ENCODE measurements at places on chromosomes 7 and 10. TPM values are rescaled to one million over a fixed set of nuclear protein-coding genes. Genes with fewer than 3 reads are reported as not detected.

- DNase-seq = no peak
These were observed 573.3 kb downstream of the GALNT17 start for GRCh38 chr7:71705217-71705616.

DNA sequence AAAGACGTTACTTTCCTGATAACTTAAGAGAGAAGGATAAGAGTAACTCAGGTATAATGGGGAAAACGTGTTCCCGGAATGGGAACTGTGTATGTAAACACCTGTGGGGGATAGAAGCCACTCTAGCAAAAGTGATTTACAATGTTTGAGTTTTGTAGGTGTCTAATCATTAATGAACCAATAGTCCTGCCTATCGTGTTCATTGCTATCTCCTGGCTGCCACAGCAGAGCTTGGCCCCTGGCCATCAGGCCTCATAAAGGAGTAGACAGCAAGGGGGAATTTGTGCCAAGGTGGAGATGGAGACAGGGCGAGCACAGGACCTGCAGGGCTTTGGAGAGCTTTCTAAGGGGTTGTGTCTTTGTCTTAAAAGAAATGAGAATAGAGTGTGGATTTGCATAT, 102.1 kb downstream of the GAD2 start:
- no peak overlapping the region for H3K4me3 ChIP-seq
- H3K4me1 ChIP-seq = no peaks in the 10 kb centered on the region
- H3K36me3 ChIP-seq = no peaks in the 10 kb centered on the region
- DNase-seq = no peak

- no peak overlapping the region for H3K4me3 ChIP-seq
- H3K27ac ChIP-seq = no peak overlapping the region
- no peaks in the 10 kb centered on the region for H3K4me1 ChIP-seq
- DNase-seq = no peak
These were observed 8.4 kb downstream of the GOLGA7B start for GRCh38 chr10:97858001-97858439.

DNA sequence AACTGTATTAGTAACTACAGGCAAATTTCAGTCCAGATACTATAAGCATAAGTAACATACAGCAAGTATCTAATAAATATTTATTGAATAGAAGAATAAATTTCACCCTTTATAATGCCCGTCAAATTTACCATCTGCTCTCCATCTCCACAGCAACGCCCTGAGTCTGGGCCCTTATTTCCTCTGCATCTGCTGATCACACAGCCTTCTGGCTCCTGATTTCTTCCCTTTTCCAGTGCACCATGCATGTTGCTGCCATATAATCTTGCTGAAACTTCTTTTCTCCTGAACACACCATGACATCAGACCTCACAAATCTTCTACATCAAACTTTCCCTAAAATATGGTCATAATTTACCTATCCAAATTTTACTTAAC, 15.4 kb downstream of the HYCC1 start:
- H3K4me3 ChIP-seq = no peak overlapping the region
- H3K27ac ChIP-seq = no peak overlapping the region
- peaks cover 41% of the 10 kb centered on the region for H3K4me1 ChIP-seq
- no peaks in the 10 kb centered on the region for H3K36me3 ChIP-seq

GRCh38 chr7:103605640-103606039, 159.6 kb upstream of the SLC26A5 start:
- H3K4me3 ChIP-seq = no peak overlapping the region
- no peaks in the 10 kb centered on the region for H3K36me3 ChIP-seq
- H3K27ac ChIP-seq = no peak overlapping the region
- H3K27me3 ChIP-seq = peaks cover 5% of the 10 kb centered on the region
- DNase-seq = no peak

- no peaks in the 10 kb centered on the region for H3K27me3 ChIP-seq
- H3K4me1 ChIP-seq = no peaks in the 10 kb centered on the region
- no peak overlapping the region for H3K27ac ChIP-seq
- H3K4me3 ChIP-seq = no peak overlapping the region
- no peak for DNase-seq
- H3K36me3 ChIP-seq = no peaks in the 10 kb centered on the region
These were observed 111.6 kb downstream of the PHTF2 start for GRCh38 chr7:77910124-77910523.

GRCh38 chr7:95470452-95470851, 15.3 kb upstream of the ASB4 start:
- H3K27me3 ChIP-seq = no peaks in the 10 kb centered on the region
- H3K36me3 ChIP-seq = no peaks in the 10 kb centered on the region
- no peak for DNase-seq
- peak overlapping the region; percentile 54 for H3K27ac ChIP-seq

GRCh38 chr10:6283655-6284054, 80.9 kb downstream of the PFKFB3 start:
- no peaks in the 10 kb centered on the region for H3K4me1 ChIP-seq
- no peak overlapping the region for H3K4me3 ChIP-seq
- no peak for DNase-seq
- no peak overlapping the region for H3K27ac ChIP-seq
- H3K36me3 ChIP-seq = no peaks in the 10 kb centered on the region

GRCh38 chr7:140619176-140619575, 21.4 kb downstream of the DENND2A start:
- H3K27me3 ChIP-seq = no peaks in the 10 kb centered on the region
- H3K4me3 ChIP-seq = no peak overlapping the region
- H3K36me3 ChIP-seq = no peaks in the 10 kb centered on the region
- no peak overlapping the region for H3K27ac ChIP-seq
- no peak for DNase-seq

DNA sequence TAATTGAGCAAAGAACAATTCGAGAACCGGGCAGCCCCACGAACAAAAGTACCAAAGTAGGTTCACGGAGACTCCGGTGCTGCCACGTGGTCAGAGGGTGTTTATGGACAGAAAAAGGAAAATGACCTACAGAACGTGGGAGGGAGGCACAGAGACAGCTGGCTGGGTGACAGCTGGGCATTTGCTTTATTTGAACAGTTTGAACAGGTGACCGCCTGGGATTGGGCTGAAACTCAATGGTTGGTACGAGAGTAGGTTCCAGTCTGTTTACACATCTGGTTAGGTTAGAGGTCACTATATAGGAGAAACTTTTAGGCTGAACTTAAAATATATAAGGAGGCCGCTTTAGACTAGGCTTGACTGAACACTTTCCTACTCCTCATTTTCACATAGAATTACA, 50.6 kb upstream of the CELF2 start:
- H3K36me3 ChIP-seq = no peaks in the 10 kb centered on the region
- no peak overlapping the region for H3K4me3 ChIP-seq
- no peaks in the 10 kb centered on the region for H3K27me3 ChIP-seq
- peaks cover 3% of the 10 kb centered on the region for H3K4me1 ChIP-seq
- DNase-seq = no peak
- no peak overlapping the region for H3K27ac ChIP-seq

DNA sequence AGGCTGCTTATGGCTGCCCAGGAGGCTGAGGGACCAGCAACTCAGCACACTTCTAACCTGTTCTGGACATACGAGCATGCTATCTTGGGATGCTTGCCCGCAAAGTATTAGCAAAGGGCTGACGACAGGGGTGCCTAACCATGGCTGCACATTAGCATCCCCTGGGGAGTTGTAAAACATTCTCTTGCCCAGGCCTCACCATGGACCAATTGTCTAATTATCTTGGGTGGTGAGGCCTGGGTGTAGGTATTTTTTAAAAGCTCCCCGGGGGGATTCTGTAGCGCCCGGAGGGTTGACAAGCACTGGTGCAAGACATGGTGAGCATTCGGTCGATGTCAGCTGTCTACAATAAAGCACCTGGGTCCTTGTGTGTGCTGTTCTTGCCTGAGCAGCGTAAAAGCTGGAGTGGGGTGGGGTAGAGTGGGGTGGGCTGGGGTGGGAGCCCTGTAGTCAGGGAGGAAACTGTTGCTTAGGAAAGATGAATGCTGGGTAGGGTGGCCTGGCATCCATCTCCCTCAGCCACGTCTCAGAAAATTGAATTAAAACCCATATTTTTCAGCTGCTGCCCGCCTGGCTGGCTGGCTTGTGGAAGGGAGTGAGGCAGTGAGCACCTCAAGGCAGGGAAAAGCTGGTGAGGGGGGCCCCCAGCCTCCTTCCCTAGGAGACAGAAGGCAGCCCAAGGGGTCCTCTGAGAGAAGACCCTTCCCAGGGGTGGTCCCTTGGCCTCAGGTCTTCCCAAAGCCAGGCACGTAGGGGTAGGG, 2.9 kb upstream of the ADCYAP1R1 start:
- peaks cover 52% of the 10 kb centered on the region for H3K27me3 ChIP-seq
- no peak for DNase-seq
- H3K4me1 ChIP-seq = no peaks in the 10 kb centered on the region
- no peaks in the 10 kb centered on the region for H3K36me3 ChIP-seq

- H3K4me3 ChIP-seq = no peak overlapping the region
- no peaks in the 10 kb centered on the region for H3K36me3 ChIP-seq
- no peak for DNase-seq
- H3K4me1 ChIP-seq = peaks cover 2% of the 10 kb centered on the region
These were observed 80.8 kb downstream of the GPR26 start for GRCh38 chr10:123746942-123747341.

GRCh38 chr7:2807460-2807844, 36.7 kb downstream of the GNA12 start:
- H3K36me3 ChIP-seq = no peaks in the 10 kb centered on the region
- no peak for DNase-seq
- H3K27me3 ChIP-seq = no peaks in the 10 kb centered on the region
- H3K27ac ChIP-seq = no peak overlapping the region

DNA sequence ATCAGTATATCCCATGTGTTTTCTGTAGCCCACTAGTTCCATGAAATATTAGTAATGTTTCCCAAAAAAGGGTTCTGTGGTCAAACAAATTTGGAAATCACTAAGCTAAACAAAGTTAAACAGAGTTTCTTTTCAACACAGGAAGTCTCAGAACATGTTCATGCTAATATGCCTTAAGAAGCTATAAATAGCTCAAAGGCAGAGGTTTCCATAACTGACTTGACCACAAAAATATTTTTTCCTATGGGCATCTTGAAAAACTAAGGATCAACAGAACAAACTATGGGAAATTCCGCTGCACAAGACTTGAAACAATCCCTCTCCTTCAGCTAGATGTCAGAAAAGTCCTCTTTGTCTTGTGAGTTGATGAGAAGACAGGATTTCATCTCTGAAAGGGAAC, 59.7 kb downstream of the SEM1 start:
- H3K27me3 ChIP-seq = no peaks in the 10 kb centered on the region
- no peaks in the 10 kb centered on the region for H3K4me1 ChIP-seq
- no peak overlapping the region for H3K27ac ChIP-seq
- no peak for DNase-seq

DNA sequence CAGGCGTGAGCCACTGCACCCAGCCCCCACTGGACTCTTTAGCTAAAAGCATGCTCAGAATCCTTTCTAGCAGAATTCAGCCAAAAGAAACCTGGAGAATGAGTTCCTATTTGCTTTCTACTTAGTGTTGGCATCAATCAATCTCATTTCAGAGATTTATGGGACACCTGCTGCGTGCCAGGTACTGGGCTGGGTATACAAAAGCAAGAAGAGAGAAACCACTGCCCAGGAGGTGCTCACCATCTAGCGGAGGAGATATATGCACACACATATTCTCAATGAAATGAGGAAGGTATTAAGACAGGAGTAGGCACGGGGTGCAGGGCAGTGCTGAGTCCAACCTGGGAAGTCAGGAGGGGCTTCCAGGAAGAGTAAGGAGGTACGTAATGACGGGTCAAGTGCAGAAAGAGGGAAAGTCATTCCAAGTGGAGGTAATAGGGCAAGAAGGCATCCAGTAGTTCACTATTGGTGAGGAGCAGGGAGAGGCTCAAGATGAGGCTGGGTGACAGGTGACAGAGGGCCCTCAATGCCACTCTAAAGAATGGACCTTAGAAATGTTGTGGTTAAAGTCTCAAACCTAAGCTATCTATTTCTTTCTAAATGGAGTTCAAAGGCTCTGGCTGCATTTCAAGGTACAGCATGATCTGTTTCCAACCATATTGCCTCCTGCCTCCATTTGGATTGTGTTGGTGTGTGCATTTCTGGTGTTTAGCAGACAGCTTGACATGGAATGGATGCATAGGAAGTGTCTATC, 22.1 kb downstream of the ABLIM1 start:
- no peak overlapping the region for H3K4me3 ChIP-seq
- no peaks in the 10 kb centered on the region for H3K36me3 ChIP-seq
- no peak for DNase-seq
- H3K4me1 ChIP-seq = peaks cover 8% of the 10 kb centered on the region
- H3K27ac ChIP-seq = no peak overlapping the region

DNA sequence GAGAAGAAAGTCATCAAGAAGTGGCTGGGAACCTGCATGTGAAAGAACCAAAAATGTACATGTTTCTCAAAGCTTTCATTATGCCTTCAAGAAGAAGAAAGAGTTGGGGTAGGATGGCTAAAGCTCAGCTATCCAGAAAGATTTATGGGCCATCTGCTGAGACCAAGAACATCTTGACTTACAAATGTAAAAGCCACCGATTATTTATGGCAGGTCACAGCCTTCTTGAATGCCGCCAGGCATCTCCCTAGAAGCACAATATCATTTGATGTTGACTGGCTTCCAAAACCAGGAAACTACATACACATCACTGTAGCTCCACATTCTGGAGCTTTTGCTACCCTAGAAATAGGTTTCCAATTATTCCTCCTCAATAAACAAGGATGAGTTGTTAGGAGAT, 254.2 kb upstream of the AOAH start:
- H3K4me3 ChIP-seq = no peak overlapping the region
- H3K4me1 ChIP-seq = no peaks in the 10 kb centered on the region
- no peak overlapping the region for H3K27ac ChIP-seq
- H3K27me3 ChIP-seq = no peaks in the 10 kb centered on the region
- H3K36me3 ChIP-seq = no peaks in the 10 kb centered on the region
- no peak for DNase-seq

- peaks cover 20% of the 10 kb centered on the region for H3K4me1 ChIP-seq
- H3K36me3 ChIP-seq = no peaks in the 10 kb centered on the region
- no peak overlapping the region for H3K4me3 ChIP-seq
- no peak overlapping the region for H3K27ac ChIP-seq
- no peaks in the 10 kb centered on the region for H3K27me3 ChIP-seq
These were observed 106.2 kb upstream of the GLCCI1 start for GRCh38 chr7:7862393-7862792.

- H3K27me3 ChIP-seq = peaks cover 4% of the 10 kb centered on the region
- H3K36me3 ChIP-seq = no peaks in the 10 kb centered on the region
- no peaks in the 10 kb centered on the region for H3K4me1 ChIP-seq
- no peak overlapping the region for H3K4me3 ChIP-seq
These were observed 120.1 kb upstream of the CHST15 start for GRCh38 chr10:124213471-124213870.

Gene HELLS
- total RNA-seq = 0.71 TPM

Gene STAMBPL1
- total RNA-seq = 2.5 TPM

Gene SEC61A2
- total RNA-seq = 10.4 TPM

Gene IRF5
- total RNA-seq = 4.5 TPM

Gene UTF1
- total RNA-seq = not detected

Gene GOLGA7B
- 0.13 TPM for total RNA-seq

Gene RASA4B
- 8.6 TPM for total RNA-seq

Gene VPS41
- 32.5 TPM for total RNA-seq

Gene TFPI2
- total RNA-seq = 1.7 TPM

Gene AKR1C4
- not detected for total RNA-seq

Gene UCMA
- total RNA-seq = not detected

Gene FGFBP3
- total RNA-seq = 0.67 TPM

Gene CRYGN
- total RNA-seq = 0.72 TPM

Data from heart right ventricle (tissue), 16 donors.